ENCODE measurements at places on chromosomes 1 and 21.

DNA sequence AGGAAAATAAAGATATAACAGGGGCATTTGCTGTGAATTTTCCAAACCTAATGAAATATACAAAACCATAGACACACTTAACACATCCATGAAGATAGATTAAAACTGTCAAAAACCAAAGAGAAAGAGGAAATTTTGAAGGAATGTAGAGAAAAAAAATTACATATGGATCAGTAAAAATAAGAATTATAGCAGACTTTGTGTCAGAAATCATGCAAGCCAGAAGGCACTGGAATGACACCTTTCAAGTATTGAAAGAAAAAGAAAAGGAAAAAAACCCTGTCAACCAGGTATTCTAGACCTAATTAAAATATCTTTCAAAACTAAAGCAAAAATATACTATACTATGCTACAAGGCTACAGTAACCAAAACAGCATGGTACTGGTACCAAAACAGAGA, 125.8 kb upstream of the PALMD start:
- DNase-seq = no peak

- DNase-seq = no peak
Observed at GRCh38 chr1:69523461-69523860, 44.3 kb upstream of the LRRC7 start.

- no peak for DNase-seq
Observed at GRCh38 chr1:38210021-38210894, 163.7 kb upstream of the POU3F1 start.

DNA sequence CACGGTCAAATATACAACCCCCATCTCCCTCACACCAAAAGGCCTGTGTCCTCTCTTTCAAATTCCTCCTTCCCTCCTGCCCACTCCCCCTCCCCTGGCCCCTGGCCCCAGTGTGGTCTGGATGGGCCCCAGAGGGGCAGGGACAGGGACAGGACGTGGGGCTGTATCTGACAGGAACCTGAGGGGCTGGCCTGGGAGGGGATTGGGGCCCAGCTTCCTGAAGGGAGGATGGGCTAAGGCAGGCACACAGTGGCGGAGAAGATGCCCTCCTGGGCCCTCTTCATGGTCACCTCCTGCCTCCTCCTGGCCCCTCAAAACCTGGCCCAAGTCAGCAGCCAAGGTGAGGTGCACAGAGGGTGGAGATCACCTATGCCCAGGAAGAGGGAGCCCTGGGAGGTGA, at the start of gene MPL:
Gene MPL (plus strand): TSS at position 231 of the 400 bp plus-strand sequence. CDS start 31 bp downstream, at position 262.
- no peak for DNase-seq

DNA sequence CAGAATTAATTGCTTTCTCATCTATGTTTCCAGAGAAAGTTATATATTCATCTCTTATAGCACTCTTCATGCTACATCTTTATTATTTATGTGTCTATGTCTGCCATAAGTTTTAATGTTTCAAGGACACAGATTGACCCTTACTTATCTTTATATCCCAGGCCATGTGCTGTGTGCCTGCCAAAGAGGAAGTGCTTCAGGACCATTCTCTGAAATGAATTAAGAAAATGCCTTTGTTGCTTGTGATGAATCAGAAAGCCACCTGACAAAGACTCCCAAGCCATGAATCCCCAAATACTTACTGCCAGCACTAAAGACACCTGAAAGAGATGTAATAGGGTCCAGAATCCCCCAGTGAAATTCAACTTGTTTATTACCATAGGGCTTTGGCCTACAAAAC, 342.1 kb upstream of the C1orf87 start:
- DNase-seq = no peak

DNA sequence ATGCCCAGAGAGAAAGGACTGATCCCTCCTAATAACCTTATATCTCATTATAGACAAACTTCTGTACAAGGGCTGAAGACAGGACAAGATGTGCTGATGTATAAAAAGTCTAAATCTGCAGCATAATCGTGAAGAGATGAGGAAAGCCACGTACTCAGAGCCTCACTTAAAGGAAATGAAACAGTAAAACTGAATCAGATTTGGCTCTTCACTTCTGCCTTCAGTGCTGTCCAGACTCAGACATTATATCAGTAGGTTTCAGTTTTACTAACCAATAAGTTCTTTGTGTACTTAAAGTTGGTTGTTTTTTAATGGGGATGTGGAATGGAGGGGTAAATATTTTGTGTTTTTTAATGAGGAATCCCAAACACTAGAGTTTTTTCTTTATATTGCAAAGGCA, 45.3 kb upstream of the RGS1 start:
- DNase-seq = no peak

- DNase-seq = no peak
Observed at GRCh38 chr1:104765085-104765484, 1015.4 kb downstream of the AMY1C start.

- no peak for DNase-seq
Observed at GRCh38 chr21:45859041-45859761, 122.4 kb upstream of the COL6A1 start.

DNA sequence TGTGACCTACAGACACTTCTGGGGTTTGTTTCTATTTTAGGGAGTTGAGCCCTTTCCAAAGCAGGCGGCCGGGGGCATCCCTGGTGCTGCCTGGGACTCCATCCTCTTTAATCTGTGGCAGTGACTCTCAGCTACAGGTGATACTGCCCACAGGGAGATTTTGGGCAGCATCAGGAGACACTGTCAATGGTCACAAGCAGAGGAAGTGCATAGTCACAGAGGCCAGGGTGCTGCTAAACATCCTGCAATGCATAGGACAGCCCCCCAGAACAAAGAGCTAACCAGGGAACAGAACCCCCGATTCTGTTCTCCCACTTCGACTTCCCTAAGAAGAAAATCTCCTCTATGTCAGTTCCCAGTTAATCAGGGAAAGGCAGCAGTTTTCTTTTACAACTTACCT, 66.2 kb downstream of the TEX35 start:
- no peak for DNase-seq

- DNase-seq = no peak
Observed at GRCh38 chr1:84390226-84390625, 8.1 kb upstream of the DNASE2B start.

- DNase-seq = no peak
Observed at GRCh38 chr1:185404907-185405568, 88.0 kb upstream of the IVNS1ABP start.

GRCh38 chr1:41274752-41275545, 32.8 kb upstream of the SCMH1 start:
- DNase-seq = peak; percentile 41

DNA sequence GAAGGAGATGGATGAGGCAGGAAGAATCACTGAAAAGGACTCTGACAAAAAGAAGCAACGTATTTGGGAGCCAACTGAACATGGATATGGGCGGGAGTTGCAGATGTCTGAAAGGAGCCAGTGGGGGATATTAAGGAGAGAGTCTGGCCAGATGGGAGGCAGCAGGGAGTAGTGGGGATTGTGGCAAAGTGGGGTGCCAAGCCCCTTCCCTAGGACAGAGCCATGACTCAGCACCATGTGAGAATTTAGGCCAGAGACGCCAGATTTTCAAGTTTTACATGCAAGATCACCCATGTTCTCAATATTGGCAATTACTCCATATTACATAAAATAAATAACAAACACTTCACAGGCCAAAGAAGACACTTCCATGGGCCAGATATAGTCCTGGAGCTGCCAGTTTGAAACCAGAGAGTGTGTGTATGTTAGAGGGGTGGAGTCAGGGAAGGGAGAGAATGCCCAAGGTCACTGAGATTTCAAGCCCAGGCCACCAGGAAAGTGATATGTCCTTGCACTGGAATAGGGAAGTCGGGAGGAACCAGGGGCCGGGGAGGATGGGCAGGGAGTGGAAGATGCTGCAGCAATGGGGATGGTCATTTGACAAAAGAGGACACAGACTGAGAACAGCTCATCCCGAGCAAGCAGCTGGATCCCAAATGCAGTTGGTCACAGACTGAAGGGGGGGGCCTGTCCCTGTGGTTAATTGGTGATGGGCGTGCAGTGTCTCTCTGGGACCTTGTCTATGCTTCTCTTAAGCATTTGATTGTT, 23.5 kb downstream of the TMEM51 start:
- DNase-seq = no peak

DNA sequence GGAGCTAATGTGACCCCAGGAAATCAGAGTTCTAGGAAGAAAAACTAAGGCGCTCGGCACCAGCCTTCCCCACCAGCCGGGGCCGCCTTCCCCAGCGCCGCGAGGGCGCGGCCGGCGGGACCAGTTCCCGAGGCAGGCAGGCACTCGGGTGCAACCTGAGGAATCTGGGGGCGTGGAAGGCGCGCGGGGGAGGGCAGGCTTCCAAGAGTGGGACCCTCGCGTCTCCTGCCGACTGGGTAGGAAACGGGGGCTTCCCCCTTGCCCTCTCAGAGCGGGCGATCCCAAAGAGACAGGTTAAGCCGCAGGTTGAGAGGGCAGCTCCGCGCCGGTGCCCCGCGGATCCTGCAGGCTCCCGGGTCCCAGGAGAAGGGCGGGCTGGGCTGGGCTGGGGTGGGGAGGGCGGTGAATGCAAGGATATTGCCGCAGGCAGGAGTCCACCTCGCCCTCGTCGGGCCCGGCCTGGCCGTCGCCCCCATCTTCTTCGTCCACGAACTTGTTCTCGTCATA, 431 bp downstream of the ARPC5 start:
- DNase-seq = no peak

DNA sequence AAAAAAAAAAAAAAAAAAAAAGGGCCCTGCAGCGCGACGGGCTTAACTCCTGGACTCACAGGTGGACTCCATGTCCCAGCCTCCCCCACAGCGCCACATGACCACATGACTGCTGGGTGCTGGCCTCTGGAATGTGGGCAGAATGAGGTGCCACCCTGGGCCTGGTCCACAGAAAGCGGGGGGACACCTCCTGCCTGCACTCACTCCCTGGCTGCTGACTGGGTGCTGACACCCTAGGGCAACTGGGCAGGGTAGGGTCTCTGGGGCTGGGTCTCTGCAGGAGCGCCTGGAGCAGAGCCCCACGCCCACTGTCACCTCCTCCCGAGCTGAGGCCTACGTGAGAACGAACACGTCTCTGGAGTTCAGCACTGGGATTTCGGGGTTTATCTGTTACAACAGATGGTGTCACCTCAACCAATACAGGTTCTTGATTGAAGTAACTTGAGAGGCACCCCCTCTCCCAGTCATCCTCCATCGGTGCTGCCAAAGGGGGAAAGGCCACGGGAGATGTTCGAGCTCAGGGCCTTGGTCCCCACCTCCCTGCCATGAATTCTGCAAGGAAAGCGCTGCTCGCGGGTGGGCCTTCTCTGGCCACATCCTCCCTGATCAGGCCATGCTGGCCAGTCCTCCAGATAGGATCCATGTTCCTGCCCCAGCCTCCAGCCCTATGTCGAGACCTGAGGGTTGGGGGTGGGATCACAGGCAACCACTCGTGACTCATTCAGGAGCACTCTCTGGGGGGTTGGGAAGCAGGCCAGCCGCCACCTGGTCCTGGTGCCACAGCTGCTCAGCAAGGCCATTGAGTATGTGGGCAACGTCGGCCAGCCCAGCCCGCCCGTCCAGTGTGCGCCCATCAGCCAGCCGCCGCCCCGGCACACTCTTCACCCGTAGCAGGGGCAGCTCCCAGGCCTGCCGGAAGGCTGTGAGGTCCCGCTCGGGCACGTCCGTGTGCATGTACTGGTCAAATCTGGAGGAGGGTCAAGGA, 5.4 kb downstream of the CPLANE2 start:
- no peak for DNase-seq

DNA sequence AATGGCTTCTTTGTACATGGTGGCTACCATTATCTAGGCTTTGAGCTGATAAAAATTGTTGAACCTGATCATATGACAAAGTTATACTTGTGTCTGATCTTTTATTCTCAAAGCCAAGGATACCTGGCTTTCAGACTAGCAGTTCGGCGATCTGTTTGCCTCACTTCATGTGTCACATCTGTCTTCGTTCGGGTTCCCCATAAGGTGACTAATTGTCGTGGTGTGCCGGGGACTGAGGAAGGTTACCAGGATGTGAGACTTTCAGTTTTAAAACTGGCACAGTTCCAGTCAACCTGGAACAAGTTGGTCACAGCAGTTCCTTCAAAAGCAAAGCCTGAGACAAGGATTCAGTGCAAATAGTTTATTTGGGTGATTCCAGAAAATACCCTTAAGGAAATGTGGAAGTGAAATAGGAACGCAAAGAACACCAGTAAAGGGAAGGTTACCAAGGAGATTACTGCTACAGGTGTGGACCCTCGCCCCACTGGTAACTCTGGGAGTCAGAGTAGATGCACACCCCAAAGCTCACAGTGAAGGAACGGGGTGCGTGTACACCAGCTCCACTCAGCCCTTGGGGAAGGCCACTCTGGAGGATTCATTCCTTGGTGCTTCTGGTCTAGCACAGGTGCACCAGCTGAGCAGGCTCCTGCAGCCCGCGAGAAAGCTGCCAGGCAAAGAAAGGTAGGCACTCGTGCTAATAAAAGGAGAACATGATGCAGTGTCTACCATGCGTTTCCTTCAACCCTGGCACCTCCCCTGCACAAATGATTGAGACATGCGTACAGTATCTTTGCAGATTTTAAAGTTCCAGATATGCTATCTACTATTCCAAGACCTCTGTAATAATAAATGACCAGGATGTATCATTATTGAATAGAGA, 69.0 kb downstream of the VWA5B1 start:
- DNase-seq = no peak

GRCh38 chr1:33086384-33086850, 5.5 kb downstream of the AZIN2 start:
- DNase-seq = peak; percentile 74

DNA sequence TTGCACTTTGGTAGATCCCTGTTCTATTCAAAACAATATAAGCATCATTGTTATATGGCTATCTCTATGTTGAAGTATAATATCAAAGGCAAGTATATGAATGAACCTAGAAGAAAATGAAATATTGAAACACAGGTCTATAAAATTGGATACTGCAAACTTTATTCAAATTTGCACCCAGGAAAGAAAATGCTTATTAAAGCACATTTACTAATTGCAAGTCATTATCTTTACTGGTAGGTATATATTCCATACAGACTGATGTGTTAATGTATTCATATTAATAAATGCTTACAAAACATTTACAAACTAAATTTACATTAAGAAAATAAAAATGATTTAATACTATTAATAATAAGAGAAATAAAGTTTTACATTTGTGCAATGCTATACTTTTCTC, 469.8 kb downstream of the NCAM2 start:
- DNase-seq = no peak

GRCh38 chr1:207024202-207025145, 8.1 kb downstream of the C1orf116 start:
- no peak for DNase-seq
